ENCODE measurements at places on chromosomes 1 and 21.

GRCh38 chr1:81513796-81514354 is 286.9 kb upstream of the ADGRL2 start:
- DNase-seq: no peak

DNA sequence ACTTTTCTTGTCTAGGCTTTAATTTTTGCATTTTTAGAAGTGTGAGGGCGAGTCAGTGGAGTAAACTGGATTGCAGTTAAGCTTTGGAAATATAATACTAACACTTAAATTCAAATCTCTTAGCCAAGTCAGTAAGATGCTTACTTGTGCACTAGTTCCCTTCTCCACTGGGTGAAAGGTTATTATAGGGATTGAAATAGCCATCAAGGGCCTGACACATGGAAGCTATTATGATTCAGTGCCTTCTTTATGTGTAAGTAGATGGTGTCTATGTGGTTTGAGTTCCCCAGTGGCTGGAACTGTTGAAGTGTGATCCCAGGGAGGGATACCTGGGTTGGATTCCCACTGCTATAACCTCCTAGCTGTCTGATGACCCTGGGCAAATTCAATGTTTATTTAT is 24.7 kb upstream of the DMRTA2 start:
- no peak for DNase-seq

- no peak for DNase-seq
These were observed 147.0 kb downstream of the RERE start for GRCh38 chr1:8670371-8670818.

DNA sequence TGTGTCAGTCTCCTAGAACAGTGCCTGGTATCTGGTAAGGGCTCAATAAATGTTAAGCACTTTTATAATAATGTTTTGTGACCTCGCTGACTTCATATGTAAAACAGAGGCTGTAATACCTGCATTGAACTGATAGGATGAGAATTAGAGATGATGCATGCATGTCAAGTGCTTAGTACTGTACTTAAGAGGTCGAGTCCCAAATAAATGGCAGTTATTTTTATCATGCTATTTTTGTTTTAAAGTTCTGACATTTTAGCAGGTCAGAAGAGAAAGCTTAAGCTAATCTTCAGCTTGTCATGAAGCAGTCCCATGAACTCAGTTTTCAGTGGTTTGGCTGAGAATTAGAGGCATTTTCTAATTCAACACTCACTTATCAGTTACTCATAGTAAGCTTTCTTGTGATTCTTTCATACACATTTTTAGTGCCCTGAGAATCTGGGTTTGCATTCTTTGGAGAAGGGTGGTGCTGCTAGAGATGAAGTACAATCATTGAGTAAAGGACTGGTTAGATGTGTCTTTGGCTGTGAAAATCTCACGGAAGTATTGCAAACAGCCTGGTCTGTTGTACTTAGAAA is 75.7 kb upstream of the RAVER2 start:
- no peak for DNase-seq

- DNase-seq: no peak
These were observed 131.5 kb downstream of the PLPP3 start for GRCh38 chr1:56447823-56448222.
